ENCODE measurements at places on chromosomes 4 and X.

GRCh38 chrX:138877746-138878145, 166.2 kb upstream of the FGF13 start:
- DNase-seq, result no peak

DNA sequence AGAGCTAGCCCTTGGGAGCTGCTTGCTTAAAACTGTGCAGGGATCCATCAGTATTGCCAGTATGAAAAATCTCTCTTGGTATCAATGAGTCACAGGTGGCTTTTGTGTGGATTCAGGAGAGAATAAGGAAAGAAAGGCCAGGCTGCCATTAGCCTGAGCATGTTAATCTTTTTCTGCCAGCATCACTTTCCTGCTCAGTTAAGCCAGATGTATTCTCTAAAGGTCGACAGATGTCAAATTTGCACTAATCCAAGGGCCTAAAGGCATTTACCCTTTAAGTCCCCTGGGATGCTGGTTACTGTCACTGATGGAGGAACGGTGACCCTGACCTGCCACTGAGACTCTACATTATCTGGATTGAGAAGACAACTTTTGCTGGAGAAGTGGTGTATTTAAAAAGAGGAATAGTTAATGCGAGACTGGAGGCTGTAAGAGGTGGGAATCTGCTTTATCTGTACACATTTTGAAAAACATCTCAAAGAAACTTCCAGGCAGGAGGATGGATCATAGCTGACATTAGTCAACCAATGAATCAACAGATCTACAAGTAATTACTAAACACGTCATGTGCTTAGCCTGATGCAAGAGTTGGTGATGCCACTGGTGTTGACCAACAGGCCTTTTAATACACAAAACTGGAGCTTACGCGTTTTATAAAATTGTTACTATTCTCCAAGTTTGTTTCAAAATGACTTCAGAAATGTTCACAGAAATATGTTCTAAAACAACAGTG, 241.4 kb upstream of the ANXA3 start:
- DNase-seq, result no peak

DNA sequence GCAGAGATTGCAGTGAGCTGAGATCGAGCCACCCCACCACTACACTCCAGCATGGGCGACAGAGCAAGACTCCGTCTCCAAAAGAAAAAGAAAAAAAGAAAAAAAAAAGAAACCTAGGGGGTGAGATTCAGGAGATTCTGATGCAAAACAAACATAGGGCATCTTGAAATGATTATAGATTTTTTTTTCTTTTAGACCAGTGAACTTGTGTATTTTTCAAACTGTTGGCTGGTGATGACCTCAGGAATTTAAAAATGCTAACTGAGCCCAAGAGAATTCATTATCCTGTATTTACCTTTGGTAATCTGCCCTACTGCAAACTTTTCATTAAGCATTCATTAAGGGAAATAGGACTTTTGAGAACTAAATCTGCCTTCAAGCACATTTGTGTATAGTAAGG, 20.6 kb downstream of the ATP10D start:
- DNase-seq, result no peak

DNA sequence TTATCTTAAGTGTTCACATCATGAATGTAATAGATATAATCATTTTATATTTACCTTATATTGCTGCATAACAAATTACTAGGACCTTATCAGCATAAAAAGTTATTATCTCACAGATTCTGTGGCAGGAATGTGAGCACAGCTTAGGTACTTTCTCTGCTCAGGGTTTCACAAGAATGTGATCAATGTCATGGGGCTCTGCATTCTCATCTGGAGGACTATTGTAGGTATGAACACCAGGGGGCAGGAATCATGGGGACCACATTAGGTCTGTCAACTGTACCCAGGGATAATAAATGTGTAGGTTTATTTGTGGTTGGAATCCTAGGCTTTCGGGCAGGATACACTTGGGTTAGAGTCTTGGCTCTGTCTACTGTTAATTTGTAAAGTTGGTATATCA, 519.2 kb downstream of the ARAP2 start:
- no peak for DNase-seq

DNA sequence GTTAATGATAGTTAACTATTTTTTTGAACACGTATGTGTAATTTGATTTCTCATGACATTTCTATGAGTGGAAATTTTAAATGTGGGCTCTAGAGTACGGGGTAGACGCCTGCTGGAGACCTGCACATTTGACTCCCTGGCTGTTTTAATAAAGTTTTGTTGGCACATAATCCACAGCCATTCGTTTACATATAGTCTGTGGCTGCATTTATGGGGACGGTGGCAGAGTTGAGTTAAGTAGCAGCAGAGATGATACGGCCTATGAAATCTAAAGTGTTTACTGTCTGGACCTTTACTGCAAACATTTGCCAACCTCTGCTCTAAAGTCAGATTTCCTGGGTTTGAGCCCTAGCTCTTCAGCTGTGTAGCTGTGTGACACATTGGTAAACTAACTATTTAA, 118.8 kb downstream of the CHRNA9 start:
- no peak for DNase-seq

GRCh38 chr4:718460-718859, 12.8 kb downstream of the PCGF3 start:
- DNase-seq, result no peak

All from T-helper 1 cell (primary cell).